CD4-positive, alpha-beta T cell treated with Interleukin-17A for 1 hour (primary cell): ENCODE measurements at places on chromosomes 3 and 15.

- DNase-seq = no peak
These were observed 3.3 kb upstream of the TIPIN start for GRCh38 chr15:66359740-66360139.

DNA sequence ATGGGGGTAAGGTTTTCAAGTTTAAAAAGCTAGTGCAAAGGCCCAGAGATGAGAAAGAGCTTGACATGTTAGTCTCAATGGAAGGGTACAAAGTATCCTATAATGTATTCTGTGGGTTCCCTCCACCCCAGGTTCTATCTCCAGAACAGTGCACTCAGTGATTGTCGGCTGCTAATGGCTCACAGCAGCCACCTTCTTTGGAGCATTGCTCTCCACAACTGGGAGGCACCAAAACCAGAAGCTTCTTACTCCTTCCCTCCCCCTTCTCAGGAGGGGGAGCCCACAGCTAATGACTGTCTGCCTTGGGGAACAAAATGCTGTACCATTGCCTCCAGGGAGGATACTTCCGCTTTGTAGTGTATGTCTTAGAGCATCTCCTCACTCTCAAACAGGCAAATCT is 439.4 kb upstream of the RBMS3 start:
- DNase-seq = no peak

DNA sequence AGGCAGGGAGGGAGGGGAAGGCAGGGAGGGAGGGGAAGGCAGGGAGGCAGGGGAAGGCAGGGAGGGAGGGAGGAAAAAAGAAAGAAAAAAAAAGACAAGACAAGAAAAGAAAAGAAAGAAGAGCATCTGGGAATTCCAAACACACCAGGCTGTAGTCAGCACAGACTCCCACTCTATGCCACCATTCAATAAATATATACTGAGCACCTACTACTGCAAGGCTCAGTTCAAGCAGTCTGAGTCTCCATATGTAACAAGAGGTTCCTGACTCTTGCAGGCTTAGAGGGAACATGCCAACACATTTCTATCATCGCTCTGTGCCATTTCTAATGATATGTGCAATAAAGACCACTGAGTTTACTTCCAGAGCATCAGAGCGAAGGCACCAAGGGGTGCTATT is 47.7 kb downstream of the ANXA2 start:
- DNase-seq = no peak

DNA sequence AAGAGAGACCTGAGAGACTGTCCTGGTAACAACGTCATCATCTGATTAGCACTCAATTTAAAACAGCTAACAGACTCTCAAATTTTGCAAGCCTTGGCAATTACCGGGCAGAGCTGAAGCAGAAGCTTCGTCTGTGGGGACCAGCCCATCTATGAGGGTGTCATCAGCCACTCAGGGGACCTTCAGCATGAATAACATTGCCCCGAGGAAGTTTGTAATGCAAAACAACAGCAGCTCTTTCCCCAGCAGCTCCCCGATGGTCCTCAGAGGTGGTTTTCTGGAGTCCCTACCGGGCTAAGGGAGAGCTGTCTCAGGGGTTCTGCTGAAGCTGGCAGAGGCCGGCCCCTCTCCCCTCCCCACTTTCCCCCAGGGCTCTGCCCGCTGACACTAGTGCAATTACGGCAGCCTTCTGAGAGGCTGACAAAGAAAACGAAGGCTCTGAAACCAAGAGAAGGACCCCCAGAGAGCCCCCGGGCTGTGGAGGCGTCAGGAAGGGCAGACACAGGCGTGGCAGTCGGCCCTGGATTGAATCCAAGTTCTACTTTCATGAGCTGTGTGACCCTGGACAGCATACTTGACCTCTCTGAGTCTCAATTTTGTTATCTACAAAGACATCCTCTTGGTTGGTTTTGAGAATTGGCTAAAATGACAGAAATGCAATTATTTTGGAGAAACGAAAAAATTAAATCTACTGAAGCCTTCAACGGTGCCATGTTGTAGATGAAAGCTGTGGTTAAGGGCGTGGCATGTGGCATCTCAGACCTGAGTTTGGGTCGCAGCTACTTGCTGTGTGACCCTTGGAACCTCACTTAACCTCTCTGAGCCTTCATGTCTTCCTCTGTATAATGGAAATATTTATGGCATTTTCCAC is 102.1 kb upstream of the TLE3 start:
- no peak for DNase-seq

GRCh38 chr3:71260782-71261181 is 322.7 kb downstream of the FOXP1 start:
- no peak for DNase-seq

GRCh38 chr3:14231145-14231990 is 52.8 kb downstream of the LSM3 start:
- DNase-seq = no peak

DNA sequence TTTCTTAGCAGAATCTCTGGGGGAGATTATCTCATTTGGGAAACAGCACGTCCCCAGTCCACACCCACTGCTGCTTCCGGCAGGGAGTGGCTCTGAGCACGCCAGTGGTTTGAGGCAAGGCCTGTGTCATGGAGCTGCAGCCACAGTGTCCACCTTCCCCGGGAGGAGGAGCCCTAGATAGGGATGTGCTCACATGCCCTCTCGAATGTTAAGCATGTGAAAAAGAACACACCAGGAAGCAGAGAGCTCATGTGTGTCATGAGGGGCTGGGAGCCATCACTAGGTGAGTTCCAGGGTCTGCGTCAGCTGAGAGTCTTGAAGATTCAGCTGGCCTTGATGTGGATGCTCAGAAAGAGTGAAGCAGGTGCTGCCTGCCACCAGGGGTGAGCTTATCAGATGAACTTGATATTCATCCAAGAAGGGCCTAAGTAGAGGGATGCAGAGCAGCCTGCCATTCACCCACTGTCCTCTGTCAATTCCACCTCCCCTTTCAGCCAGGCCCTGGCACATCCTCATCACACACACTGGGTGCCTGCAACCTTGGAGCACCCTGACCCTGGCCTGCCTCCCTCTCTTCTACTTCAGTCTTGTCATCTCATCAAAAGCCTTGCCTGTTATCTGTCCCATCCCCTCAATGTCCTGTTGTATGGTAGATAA is 16.3 kb downstream of the ITGA11 start:
- no peak for DNase-seq

- peak; percentile 64 for DNase-seq
These were observed 40.2 kb downstream of the IDH2 start for GRCh38 chr15:90062023-90062442.

DNA sequence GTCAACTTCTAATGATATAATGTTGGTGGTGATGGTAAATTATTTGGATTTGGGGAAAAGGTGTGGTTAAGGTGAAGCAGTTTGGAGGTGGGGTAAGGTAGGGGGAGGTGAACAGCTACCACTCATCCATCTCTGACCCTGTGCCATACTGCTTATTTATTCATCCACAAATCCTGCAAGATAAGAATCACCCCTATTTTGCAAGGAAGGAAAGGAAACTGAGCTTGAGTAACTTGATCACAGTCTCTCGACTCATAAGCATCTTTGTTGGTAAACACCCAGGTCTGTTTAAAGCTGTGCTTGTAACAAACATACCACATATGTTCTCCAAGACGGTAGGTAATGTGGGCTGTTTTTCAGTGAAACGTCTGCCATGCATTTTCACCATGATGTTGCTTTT is 67.3 kb downstream of the PTPRG start:
- no peak for DNase-seq

DNA sequence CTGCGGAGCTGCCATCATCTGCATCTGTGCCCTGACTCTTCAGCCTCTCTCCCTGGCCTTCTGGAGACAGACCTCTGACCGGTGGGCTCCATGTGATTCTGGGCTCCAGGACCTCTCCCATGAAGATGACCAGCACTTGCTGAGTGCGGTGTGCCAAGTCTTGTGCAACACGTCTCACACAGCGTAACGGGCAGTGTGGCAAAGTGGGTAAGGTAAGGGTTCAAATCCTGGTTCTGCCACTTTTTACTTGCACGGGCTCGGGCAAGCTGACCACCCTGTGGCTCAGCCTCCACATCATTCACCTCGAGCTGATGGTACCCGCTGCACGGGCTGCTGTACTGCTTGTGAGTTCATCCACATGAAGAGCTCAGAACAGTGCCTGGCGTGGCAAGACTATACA is 6.5 kb upstream of the SYNM start:
- no peak for DNase-seq

DNA sequence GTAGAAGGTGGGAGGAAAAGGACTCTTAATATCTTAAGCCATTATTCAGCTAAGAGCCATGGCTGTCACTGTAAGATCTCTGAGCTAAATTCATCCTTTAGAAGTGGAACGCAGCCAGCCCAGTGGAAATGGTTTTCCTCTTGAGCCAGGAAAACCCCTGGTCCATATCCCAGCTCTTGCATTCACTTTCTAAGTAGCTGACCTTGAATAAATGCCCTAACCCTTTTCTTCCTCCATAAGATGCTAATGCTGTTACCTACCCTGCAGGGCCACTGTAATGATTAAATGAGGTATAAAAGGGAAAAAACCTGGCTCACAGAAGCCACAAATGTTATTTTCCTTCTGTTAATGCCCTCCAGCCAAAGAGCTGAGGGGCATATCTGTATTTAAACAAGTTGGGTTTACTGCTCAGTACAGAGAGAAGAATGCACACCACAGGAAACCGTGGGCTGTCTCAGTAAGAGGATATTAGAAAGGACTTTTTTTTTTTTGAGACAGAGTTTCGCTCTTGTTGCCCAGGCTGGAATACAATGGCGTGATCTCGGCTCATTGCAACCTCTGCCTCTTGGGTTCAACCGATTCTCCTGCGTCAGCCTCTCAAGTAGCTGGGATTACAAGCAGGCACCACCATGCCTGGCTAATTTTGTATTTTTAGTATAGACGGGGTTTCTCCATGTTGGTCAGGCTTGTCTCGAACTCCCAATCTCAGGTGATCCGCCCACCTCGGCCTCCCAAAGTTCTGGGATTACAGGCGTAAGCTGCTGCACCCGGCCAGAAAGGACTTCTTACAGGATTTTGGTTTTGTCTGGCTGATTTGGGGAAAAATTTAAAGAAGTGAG is 6.8 kb downstream of the UBL7 start:
- DNase-seq = no peak

DNA sequence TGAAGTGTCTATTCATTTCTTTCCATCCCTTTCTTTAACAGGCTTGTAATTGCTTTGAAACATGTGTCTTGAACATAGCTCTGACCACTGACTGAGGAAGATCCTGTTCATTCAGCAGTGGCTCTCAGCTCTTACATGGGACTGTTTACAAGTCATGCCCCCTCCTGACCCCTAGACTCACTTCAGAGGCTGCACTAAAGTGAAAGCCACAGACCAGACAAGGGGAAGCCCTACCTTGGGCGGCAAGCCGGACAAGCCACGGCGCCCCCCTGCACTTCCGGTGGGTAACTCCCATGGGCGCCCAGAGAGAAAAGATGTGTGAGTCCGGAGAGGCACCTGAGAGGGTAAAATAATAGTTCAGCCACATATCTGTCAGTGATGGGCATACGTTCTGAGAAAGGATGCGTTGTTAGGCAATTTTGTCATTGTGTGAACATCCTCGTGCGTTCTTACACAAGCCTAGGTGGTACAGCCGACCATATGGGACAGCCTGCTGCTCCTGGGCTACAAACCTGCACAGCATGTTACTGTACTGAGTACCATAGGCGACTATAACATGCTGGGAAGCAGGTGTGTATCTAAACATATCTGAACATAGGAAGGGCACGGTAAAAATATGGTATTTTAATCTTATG is 116.2 kb downstream of the CHSY1 start:
- peak; percentile 20 for DNase-seq

GRCh38 chr3:127858521-127858920 is 36.2 kb upstream of the MGLL start:
- DNase-seq = no peak
